ENCODE measurements at places on chromosomes 2 and 18. TPM values are rescaled to one million over a fixed set of nuclear protein-coding genes. Genes with fewer than 3 reads are reported as not detected.

DNA sequence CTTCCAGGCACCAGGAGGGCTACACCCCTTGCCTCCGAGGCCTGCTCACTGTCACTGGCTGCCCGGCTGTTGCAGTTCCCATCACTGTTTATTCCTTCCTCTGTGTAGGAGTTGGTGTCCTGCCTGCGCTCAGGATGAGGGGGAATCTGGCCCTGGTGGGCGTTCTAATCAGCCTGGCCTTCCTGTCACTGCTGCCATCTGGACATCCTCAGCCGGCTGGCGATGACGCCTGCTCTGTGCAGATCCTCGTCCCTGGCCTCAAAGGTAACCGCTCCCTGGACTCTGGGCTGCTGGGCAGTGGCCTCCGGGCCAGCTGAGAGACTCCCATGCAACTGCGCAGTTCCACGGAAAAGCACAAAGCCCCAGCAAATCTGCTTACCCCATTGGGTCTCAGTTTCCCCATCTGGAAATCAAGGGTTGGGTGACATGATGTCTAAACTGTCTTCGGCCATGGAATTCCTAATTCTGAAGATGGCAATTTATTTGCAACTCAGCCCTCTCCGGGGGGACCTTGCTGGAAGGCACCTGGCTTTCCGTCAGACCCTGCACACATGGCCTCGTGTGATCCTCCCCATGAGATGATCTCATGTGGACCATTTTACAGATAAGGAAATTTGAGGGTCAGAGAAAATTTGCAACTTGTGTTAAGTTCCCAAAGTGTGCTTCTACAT lies 9.4 kb downstream of the COLEC11 start:
- H3K27me3 ChIP-seq = no peaks in the 10 kb centered on the region
- DNase-seq = peak; percentile 71
- no peaks in the 10 kb centered on the region for H3K4me1 ChIP-seq
- H3K27ac ChIP-seq = no peak overlapping the region
- H3K4me3 ChIP-seq = no peak overlapping the region
- H3K36me3 ChIP-seq = no peaks in the 10 kb centered on the region

DNA sequence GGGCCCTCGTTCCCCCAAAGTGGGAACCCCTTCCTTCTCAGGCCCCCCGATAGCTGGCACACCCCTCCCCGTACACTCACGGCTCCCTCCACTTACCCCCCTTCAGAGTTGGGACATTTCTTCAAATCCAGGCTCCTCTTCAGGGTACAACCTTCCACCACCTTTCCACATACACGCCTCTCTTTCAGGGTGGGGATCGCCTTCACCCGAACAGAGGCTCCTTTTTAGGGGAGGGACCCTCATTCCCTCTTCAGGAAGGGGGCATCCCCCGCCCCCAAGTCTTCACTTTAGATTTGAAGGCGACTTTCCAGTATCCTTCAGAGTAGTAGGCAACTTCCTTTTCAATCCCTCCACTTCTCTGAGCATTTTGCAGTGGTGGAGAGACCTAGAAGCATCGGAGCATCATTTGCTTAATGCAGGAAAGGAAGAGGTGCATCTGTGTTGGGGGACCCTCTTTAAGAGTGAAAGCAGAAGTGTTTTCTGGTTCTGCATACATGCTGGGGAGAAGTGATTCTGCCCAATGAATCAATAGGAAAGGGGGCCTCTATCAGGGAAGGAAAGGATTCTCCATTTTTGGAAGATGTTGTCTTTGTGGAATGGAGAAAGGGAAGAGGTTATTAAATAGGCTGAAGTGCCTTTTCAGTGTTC lies 845 bp downstream of the EML4 start:
- DNase-seq = no peak
- H3K27ac ChIP-seq = peak overlapping the region; percentile 97
- H3K4me1 ChIP-seq = peaks cover 73% of the 10 kb centered on the region
- H3K27me3 ChIP-seq = no peaks in the 10 kb centered on the region

GRCh38 chr2:196184921-196185320 lies 13.5 kb upstream of the STK17B start:
- no peak for DNase-seq
- H3K4me3 ChIP-seq = no peak overlapping the region
- H3K36me3 ChIP-seq = no peaks in the 10 kb centered on the region

GRCh38 chr2:109297566-109298490 lies 168.8 kb downstream of the SH3RF3 start:
- H3K27me3 ChIP-seq = no peaks in the 10 kb centered on the region
- no peak for DNase-seq
- no peaks in the 10 kb centered on the region for H3K36me3 ChIP-seq
- no peak overlapping the region for H3K4me3 ChIP-seq
- H3K27ac ChIP-seq = no peak overlapping the region
- peaks cover 9% of the 10 kb centered on the region for H3K4me1 ChIP-seq

GRCh38 chr2:46297546-46298271 lies 502 bp downstream of the EPAS1 start:
- peak overlapping the region; percentile 88 for H3K27ac ChIP-seq
- peak overlapping the region; percentile 53 for H3K4me3 ChIP-seq
- peaks cover 67% of the 10 kb centered on the region for H3K4me1 ChIP-seq
- no peaks in the 10 kb centered on the region for H3K36me3 ChIP-seq

DNA sequence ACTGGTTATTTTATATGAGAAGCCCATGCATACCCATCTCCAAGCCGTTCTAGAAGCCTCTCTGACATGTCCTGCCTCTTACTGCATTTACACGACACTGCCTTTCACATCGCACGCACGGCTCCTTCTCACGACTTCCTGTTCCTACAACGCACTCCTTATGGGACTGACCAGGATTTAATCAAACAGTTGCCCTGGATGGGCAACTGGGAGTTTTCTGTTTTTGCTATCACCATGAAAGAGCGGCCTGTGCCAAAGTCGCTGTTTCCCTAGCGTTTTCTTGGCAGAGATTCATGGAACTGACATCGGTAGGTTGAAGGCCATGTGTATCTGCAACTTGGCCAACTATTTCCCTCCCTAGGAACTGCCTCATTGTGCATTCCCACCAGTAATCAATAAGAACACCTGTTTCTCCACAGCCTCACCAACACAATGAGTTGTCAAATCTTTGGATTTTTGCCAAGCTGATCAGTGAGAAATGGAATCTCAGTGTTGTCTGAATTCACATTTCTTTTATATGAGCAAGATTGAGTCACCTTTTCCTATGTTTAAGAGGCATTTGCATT lies 97.2 kb upstream of the OTOS start:
- no peaks in the 10 kb centered on the region for H3K36me3 ChIP-seq
- H3K27ac ChIP-seq = peak overlapping the region; percentile 68
- peak; percentile 62 for DNase-seq

- no peaks in the 10 kb centered on the region for H3K4me1 ChIP-seq
- H3K27me3 ChIP-seq = no peaks in the 10 kb centered on the region
- H3K36me3 ChIP-seq = no peaks in the 10 kb centered on the region
- no peak for DNase-seq
- H3K27ac ChIP-seq = no peak overlapping the region
- H3K4me3 ChIP-seq = no peak overlapping the region
Measured at GRCh38 chr2:225668606-225669266, 269.2 kb downstream of the NYAP2 start.

DNA sequence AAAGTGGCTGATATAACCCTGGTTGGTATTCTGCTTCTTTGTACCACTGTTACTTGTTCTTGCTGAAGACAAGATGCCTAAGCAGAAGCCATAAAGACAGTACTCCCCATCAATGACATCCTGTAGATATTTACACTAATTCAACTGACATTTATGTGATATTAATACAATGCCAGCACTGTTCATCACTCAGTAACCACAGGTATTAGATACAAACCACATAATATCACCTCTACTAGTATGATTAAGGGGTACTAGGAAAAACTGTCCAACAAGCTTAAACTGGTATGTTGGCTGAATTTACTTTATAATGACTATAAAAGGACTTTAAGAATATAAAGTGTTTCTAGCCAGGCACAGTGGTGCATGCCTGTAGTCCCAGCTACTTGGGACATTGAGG lies 65.8 kb downstream of the RTN4 start:
- peaks cover 3% of the 10 kb centered on the region for H3K4me1 ChIP-seq
- DNase-seq = no peak
- H3K27ac ChIP-seq = no peak overlapping the region
- H3K4me3 ChIP-seq = no peak overlapping the region
- H3K36me3 ChIP-seq = peaks cover 2% of the 10 kb centered on the region
- no peaks in the 10 kb centered on the region for H3K27me3 ChIP-seq

GRCh38 chr18:29018976-29019375 lies 842.0 kb upstream of the CDH2 start:
- H3K4me1 ChIP-seq = no peaks in the 10 kb centered on the region
- no peaks in the 10 kb centered on the region for H3K27me3 ChIP-seq
- H3K36me3 ChIP-seq = no peaks in the 10 kb centered on the region
- H3K27ac ChIP-seq = no peak overlapping the region
- no peak for DNase-seq
- no peak overlapping the region for H3K4me3 ChIP-seq

DNA sequence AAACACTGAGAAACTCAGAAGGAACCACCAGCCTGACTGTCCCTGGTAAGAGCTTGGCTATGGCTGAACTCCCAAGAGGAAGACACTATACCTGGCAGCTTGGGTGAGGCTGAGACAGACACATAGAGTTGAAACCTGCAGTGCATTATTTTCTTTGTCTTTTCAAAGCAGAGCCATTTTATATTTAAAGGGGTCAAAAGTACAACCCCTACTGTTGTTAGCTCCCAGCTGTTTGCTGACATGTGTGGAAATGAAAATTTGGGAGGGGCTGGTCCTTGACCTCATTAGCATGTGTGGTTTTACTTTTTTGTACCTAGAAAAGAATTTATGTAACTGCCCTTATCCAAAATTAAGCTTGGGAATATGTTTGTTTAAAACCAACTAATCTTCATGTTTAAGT lies 309.0 kb downstream of the RPRM start:
- no peaks in the 10 kb centered on the region for H3K36me3 ChIP-seq
- no peaks in the 10 kb centered on the region for H3K4me1 ChIP-seq
- DNase-seq = no peak
- H3K4me3 ChIP-seq = no peak overlapping the region
- no peak overlapping the region for H3K27ac ChIP-seq
- no peaks in the 10 kb centered on the region for H3K27me3 ChIP-seq

GRCh38 chr2:567865-568638 lies 109.2 kb downstream of the TMEM18 start:
- no peaks in the 10 kb centered on the region for H3K27me3 ChIP-seq
- no peak overlapping the region for H3K4me3 ChIP-seq

- no peaks in the 10 kb centered on the region for H3K27me3 ChIP-seq
- no peaks in the 10 kb centered on the region for H3K36me3 ChIP-seq
- peak; percentile 47 for DNase-seq
- no peak overlapping the region for H3K4me3 ChIP-seq
- H3K27ac ChIP-seq = no peak overlapping the region
- H3K4me1 ChIP-seq = no peaks in the 10 kb centered on the region
Measured at GRCh38 chr2:2840681-2841300, 509.7 kb upstream of the MYT1L start.

GRCh38 chr18:12233378-12233777 lies 20.8 kb upstream of the CIDEA start:
- no peak overlapping the region for H3K27ac ChIP-seq
- peaks cover 10% of the 10 kb centered on the region for H3K4me1 ChIP-seq

- peaks cover 74% of the 10 kb centered on the region for H3K4me1 ChIP-seq
- H3K27me3 ChIP-seq = no peaks in the 10 kb centered on the region
- DNase-seq = peak; percentile 71
- no peaks in the 10 kb centered on the region for H3K36me3 ChIP-seq
- H3K27ac ChIP-seq = peak overlapping the region; percentile 78
- no peak overlapping the region for H3K4me3 ChIP-seq
Measured at GRCh38 chr2:47086054-47086471, 69.0 kb downstream of the STPG4 start.

- no peaks in the 10 kb centered on the region for H3K27me3 ChIP-seq
- H3K4me3 ChIP-seq = no peak overlapping the region
- no peaks in the 10 kb centered on the region for H3K36me3 ChIP-seq
Measured at GRCh38 chr2:76044701-76045100, 334.0 kb upstream of the GCFC2 start.

DNA sequence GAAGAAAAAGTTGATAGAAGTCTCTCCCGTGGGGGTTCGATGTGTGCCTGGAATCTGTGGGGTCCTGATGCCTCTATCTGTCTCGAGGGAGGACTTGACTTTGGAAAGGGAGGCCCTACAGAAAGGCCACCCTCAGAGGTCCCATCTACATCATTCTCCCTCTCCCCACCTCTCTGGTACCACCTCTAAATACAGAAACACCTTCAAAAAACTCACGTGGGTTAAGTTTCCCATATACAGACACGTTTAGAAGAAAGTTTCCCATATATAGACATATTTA lies 5.3 kb upstream of the TMEM37 start:
- no peak overlapping the region for H3K4me3 ChIP-seq
- no peaks in the 10 kb centered on the region for H3K27me3 ChIP-seq
- H3K4me1 ChIP-seq = peaks cover 6% of the 10 kb centered on the region
- H3K27ac ChIP-seq = no peak overlapping the region
- H3K36me3 ChIP-seq = no peaks in the 10 kb centered on the region
- DNase-seq = no peak

DNA sequence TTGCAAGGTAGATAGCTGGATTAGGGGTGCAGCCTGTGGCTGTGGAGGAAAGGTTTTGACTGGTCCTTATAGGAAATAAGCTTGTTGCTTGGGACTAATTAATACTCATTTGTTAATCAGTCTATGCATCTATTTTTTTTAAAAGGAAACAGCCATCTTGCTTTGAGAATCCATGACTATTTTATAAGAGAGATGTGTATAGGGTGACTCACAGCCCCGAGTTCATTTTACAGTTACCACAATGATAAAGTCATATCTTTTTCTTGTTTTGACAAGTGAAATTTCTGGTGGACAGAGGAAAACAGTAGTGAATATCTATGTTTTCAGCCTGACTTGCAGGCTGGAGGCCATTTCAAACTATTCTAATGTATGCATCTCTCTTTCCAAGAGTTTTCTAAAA lies 193.5 kb upstream of the CCDC68 start:
- no peaks in the 10 kb centered on the region for H3K27me3 ChIP-seq
- no peaks in the 10 kb centered on the region for H3K4me1 ChIP-seq
- H3K27ac ChIP-seq = no peak overlapping the region

DNA sequence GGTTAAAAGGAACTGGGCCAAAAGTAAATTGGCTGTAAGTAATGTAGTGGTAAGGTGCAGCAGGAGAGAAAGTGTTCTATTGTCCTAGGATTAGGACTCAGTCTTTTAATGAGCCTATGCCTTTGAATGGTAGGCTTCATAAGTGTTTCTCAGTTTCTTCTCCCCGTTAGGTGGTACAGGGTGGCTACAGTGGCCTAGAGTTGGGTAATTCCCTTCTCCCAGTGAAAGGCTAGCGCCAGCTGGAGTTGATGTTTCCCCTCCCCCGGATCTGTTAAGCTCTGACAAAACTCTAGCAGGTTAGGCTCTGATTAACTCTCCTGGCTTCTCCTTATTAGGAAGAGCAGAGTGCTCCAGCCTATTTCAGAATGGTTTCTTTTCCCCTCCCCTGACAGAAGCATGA lies 127.7 kb downstream of the DNAH6 start:
- no peaks in the 10 kb centered on the region for H3K27me3 ChIP-seq
- H3K36me3 ChIP-seq = no peaks in the 10 kb centered on the region
- H3K4me1 ChIP-seq = no peaks in the 10 kb centered on the region
- no peak overlapping the region for H3K4me3 ChIP-seq
- no peak for DNase-seq

- DNase-seq = no peak
- no peak overlapping the region for H3K27ac ChIP-seq
- no peaks in the 10 kb centered on the region for H3K36me3 ChIP-seq
- H3K4me1 ChIP-seq = no peaks in the 10 kb centered on the region
- no peak overlapping the region for H3K4me3 ChIP-seq
Measured at GRCh38 chr2:173062801-173063200, 12.8 kb upstream of the MAP3K20 start.

Gene PRSS56
- not detected for total RNA-seq

Gene UGT1A5
- total RNA-seq = not detected

Gene NOSTRIN
- total RNA-seq = 6.5 TPM

Gene POTEF
- total RNA-seq = not detected

Gene CAPN14
- 0.26 TPM for total RNA-seq

Gene KCNG2
- 0.25 TPM for total RNA-seq

Gene CNTNAP5
- total RNA-seq = not detected

Gene DYSF
- total RNA-seq = 114 TPM

Gene ESPNL
- 1.9 TPM for total RNA-seq

Gene RAB17
- total RNA-seq = not detected

Gene CHRNG
- total RNA-seq = not detected

All from spleen (tissue), 13 donors.